ENCODE measurements at places on chromosomes 11 and 22.

- DNase-seq: no peak
Observed at GRCh38 chr11:19365743-19366410, 125.1 kb upstream of the E2F8 start.

GRCh38 chr11:124638500-124638899, 15.8 kb downstream of the TBRG1 start:
- no peak for DNase-seq

DNA sequence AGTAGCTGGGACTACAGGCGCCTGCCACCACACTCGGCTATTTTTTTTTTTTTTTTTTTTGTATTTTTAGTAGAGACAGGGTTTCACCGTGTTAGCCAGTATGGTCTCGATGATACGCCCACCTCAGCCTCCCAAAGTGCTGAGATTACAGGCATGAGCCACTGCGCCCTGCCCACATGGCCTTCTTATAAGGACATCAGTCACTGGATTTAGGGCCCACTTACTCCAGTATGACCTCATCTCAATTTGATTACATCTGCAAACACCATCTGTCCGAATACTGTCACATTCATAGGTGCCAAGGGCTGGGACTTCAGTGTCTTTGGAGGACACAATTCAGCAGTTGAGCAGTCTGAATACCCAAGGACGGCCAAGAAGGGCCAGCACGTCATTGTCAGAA, 8.2 kb upstream of the PRR5 start:
- no peak for DNase-seq

DNA sequence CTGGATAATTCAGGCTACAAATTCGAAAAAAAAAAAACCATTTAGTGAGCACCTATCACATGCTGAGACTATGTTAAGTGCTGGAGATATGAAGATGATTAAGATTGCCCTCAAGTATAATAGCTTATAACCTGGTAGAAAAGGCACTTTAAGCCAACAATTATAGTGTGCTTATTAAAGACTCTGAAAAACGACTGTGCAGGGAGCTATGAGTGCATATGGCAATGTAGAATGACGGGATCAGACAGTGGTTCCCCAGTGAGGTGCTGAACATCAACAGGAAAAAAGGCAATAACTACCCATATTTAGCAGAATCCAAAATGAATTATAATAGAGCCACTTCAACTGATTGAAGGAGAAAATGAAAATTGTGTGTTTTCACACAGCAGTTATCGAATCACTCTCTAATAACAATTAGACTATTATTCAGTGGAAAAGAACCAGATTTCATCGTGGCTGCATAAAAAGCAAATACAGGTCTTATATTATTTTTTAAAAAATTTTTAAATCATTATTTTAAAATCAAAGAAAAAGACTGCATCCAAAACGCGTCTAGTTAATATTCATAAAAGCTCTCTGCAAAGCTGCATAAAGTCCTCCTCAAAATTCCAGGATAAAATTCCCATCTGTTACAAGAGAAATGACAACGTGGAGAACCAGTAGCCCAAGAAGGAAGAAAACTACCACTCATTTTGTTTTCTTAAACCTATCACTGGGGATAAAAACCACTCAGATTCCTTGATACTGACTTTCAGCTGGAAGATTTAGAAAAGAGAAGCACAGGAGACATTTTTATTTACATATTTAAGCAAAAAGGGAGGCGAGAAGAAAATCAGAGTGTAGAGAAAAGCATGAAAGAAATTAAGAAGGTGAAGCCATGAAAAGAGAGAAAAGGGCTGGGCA, 1.1 kb downstream of the MTMR2 start:
- no peak for DNase-seq

GRCh38 chr22:45317551-45318167, 7.9 kb downstream of the FAM118A start:
- DNase-seq: no peak

- no peak for DNase-seq
Observed at GRCh38 chr11:45187375-45187774, 40.9 kb downstream of the PRDM11 start.
